Spleen (tissue), 13 donors: ENCODE measurements at places on chromosomes 16 and 17.

DNA sequence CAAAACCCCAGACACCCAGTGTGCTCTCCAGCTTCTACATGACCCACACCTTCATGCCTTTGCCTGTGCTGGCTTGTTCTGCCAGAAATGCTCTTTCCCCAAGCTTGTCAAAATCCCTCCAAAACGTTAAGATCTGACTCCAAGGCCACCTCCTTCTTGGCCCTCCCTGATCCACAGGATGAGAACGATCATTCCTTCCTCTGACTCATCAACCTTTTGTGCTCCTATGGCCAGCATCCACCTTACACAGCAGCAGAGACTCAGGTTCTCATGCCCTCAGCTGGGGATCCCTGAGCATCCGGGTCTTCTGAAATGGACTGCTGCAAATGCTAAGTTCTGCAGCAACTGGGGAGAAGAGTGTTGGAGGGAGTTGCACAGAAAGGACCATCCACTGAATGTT is 2.9 kb downstream of the ZBTB4 start:
- DNase-seq = no peak

DNA sequence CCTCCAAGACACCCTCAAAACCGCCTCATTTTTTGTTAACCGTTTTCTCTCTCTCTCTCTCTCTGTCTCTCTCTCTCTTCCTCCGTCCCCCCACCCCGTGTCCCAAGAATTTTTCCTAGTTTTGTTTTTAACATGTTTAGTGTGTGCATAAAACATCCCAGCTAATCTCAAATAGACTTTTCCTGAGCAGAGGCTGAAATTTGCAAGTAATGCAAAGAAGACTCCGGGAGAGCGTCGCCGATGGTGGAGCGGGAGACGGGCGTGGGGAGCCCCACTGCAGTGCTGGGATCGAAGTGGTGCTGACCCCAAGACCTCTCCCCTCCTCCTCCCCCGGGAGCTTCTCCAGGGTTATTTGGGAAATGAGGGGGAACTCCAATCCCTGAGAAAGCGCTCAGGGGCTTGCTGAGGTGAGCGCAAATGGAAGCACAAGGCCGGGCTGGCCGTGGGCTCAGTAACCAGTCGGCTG is 4.7 kb upstream of the DLX4 start:
- no peak for DNase-seq

DNA sequence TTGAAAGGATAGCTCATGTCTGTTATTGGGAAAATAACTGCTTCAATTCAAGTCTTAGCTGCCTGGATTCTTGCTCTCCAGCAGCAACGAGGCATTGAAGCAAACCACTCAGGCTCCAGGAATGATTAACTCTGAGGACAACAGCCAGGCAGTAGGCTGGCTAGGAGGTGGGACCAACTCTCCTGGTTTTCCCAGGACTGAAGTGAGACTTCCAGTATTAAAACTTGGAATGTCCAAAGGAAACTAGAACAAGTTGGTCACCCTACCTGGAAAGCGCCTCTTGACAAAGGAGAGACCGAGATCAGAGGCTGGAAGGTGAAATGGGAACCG is 100.7 kb downstream of the SALL1 start:
- DNase-seq = no peak

- no peak for DNase-seq
Measured at GRCh38 chr17:37490638-37491614, 1.2 kb downstream of the DUSP14 start.

DNA sequence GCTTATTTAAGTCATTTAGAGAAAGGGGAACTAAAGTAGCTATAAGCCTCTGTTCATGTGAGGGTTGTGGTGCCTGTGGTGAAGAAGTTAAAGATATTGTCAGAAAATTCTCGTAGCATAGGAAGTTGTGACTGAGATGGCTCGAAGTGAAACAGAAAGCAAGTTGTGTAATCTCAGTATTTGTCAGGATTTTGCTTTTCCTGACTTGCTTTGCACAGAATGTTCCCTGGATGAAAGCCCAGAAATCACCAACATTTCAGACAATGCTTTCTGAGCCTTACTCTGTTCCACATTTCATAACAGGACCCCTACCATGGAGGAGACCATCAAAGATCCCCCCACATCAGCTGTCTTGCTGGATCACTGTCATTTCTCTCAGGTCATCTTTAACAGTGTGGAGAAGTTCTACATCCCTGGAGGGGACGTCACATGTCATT is 10.6 kb downstream of the CALCOCO2 start:
- DNase-seq = no peak

DNA sequence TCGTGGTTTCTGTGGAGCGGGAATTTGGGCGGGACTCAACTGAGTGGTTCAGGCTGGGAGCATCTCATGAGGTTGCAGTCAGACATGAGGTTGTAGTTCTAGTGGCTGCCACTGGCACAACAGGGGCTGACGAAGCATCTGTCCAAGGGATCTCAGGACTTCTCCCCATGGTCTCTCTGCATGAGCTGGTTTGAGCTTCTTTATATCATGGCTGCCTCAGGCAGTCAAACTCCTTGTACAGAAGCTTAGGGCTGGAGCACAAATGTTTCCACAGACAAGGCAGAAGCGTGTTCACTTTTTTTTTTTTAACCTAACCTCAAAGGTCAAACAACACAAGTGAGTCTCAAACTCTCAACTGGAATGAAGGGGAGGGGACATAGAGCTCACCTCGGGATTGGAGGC is 243.3 kb downstream of the MSI2 start:
- DNase-seq = no peak

DNA sequence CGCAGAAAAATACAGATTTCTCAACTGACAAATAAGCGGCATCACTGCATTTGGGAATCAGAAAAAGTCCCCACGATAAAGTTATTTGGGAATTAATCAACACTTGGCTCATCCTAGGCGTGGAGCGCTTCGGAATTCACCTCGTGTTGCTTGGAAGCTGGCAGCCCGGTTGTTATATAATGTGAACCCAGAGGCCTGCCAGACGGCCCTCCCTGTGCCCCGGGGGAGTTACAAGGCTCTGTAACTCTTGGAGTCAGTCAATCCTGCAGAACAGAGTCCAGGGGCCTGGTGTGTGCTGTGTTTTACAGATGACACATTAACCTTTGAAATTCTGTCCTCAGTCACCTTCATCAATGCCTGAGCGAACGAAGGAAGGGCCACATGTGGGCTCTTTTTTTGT is 111.1 kb downstream of the PITPNC1 start:
- DNase-seq = no peak

DNA sequence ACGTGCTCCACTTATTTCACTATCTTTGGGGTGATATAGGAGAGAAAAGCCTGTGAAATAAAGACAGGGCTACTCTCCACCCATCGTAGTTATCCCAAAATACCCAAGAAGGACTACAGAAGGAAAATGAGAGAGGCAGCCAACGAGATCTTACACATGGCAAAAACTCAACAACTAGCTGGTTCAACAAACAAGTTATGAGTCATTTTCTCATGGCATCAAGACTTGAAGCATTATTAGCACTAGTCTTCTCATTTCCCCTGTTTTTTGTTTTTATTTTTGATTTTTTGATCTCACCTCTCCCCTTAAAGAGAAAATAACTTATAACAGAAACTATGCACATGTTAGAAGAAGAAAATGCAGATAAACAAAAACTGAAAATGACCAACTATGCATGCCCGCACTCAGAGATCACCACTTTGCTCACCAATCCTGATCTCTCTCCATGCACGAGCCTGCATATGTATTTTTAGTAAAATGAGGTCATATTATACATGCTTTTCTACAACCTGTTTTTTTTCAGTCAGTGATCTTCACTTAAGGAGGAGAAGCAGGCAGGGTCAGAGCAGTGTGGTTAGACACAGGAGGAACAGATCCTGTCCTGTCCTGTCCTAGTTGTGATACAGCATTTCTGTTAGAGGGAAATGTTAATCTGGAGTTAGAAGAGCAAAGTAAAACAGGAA is 22.8 kb downstream of the FAM117A start:
- no peak for DNase-seq

GRCh38 chr16:85396879-85397871 is 215.9 kb upstream of the GSE1 start:
- peak; percentile 66 for DNase-seq

GRCh38 chr17:52110923-52111581 is 47.5 kb downstream of the CA10 start:
- DNase-seq = no peak

GRCh38 chr16:89599451-89599858 is 14.0 kb upstream of the DPEP1 start:
- DNase-seq = no peak

GRCh38 chr16:68362262-68362913 is 51.6 kb downstream of the PRMT7 start:
- DNase-seq = no peak

- DNase-seq = no peak
Measured at GRCh38 chr17:17605083-17605728, 13.7 kb upstream of the PEMT start.

- no peak for DNase-seq
Measured at GRCh38 chr17:7347630-7348477, 4.1 kb upstream of the KCTD11 start.

GRCh38 chr16:88345721-88346560 is 36.8 kb upstream of the ZNF469 start:
- no peak for DNase-seq

GRCh38 chr16:10622036-10622921 is 41.9 kb upstream of the EMP2 start:
- DNase-seq = no peak

- DNase-seq = no peak
Measured at GRCh38 chr16:78690510-78690909, 591.1 kb downstream of the WWOX start.

DNA sequence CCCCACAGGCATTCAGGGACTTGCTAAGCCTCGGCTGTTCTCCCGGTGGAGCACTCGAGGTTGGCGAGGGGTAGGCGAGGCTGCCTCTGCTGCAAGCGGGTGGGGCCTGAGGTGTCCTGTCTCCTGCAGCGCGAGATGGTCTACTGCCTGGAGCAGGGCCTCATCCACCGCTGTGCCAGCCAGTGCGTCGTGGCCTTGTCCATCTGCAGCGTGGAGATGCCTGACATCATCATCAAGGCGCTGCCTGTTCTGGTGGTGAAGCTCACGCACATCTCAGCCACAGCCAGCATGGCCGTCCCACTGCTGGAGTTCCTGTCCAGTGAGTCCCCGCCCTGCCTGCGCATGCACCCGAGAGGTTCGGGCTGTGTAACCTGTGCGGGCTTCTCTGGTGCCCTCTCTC is 26.3 kb downstream of the TSC2 start:
- no peak for DNase-seq

DNA sequence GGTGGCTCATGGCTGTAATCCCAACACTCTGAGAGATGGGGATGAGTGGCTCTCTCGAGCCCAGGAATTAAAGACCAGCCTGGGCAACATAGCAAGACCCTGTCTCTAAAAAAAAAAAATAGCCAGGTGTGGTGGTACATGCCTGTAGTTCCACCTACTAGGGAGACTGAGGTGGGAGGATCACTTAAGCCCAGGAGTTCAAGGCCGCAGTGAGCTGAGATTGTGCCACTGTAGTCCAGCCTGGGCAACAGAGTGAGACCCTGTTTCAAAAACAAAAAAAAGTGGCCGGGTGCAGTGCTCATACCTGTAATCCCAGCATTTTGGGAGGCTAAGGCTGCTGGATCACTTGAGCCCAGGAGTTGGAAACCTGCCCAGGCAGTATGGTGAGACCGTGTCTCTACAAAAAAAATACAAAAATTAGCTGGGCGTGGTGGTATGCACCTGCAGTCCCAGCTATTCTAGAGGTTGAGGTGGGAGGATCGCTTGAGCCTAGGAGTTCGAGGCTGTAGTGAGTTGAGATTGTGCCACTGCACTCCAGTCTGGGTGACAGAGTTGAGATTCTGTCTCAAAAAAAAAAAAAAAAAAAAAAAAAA is 3.0 kb downstream of the C16orf54 start:
- DNase-seq = peak; percentile 18

DNA sequence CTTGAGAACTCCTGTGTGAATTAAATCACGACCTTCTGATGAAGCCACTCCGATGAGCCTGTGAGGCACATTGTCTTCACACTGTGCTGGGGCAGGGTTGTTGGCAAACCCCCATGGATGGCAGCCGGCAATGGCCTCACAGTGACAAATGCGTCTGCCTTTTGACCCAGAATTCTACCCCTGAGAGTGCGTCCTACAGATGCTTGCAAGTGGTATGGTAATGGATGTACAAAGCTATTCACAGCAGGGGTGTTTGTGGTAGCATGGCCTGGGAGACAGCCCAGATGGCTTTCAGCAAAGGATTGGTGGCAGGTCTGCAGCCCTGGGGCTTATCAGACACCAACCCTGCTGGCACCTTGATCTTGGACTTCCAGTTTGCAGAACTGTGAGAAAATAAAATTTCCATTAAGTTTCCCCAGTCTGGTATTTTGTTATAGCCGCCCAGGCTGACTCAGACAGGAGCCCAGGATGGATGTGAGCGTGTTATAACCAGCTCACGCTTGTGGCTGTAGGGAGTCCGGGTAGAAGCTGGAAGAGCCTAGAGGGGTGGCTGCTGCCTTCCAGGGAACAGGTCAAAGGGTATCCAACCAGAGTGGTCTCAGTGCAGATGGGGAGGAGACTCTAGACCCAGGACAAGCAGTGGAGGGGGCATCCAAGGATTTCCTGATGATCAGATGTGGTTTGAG is 10.1 kb downstream of the AFMID start:
- DNase-seq = no peak

DNA sequence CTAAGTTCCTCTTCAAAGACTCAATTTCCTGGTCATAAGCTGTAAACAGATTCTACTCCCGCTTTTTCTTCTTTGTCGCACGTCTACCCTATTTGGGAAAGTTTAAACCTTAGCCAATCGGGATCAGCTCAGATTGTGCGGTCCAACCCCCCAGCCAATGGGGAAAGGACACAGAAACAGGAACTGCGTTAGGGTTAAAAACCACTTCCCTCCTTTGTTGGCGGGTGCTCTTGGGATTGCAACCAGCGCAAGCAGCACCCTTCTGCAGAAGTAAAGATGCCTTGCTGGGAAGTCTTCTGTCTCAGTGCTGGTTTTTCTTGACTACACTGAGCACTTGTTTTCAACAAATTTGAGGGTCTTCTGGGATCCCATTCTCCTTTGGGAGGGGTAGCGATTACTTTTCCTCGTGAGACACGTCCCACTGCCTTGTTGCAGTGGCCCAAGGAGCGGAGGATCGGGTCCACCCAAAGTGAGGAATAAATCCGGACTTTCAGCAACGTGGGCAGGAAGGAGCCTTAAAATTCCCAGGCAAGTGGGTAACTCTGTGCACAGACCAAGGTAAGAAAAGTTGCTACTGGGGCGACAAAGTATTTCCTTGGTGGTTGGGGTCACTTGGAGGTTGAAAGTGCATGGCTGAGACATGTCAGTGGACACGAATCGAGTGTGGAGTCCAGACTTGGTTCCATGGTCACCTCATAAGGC is 1.0 kb upstream of the YPEL3 start:
- DNase-seq = no peak

- DNase-seq = no peak
Measured at GRCh38 chr17:68533887-68534694, 21.9 kb downstream of the PRKAR1A start.
